ENCODE measurements at places on chromosomes 4 and X.

GRCh38 chr4:95660719-95661118 is 111.9 kb upstream of the UNC5C start:
- DNase-seq: no peak

DNA sequence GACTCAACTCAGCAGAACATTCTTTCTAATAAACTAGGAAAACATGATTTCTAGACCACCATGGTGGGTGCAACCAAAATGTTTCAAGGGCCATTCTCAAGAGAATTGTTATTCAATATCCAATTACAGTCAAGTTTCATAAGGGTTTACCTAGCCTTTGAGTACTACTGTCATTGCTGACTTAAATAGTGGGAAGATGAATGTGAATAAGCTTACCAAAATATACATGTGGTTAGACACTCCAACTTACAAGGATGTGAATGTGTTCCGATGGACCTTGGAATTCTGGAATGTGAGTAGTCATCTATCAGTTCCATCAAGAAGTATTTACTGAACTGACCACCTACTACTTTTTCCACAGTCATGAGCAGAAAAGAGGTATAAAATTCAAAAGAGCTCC is 16.9 kb downstream of the SH3RF1 start:
- DNase-seq: no peak

DNA sequence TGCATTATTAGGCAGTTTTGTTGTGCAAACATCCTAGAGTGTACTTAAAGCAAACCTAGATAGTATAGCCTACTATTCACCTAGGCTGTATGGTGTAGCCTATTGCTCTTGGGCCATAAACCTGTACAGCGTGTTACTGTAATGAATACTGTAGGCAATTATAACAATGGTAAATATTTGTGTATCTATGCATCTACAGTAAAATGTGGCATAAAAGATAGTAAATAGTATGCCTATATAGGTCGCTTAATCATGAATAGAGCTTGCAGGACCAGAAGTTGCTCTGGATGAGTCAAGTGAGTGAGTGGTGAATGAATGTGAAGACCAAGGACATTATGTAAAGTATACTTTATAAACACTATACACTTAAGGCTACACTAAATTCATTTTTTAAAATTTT is 16.6 kb downstream of the USO1 start:
- no peak for DNase-seq

GRCh38 chrX:94361241-94361640 is 687.2 kb downstream of the FAM133A start:
- DNase-seq: no peak

GRCh38 chr4:119671205-119671604 is 42.6 kb upstream of the PDE5A start:
- DNase-seq: no peak

GRCh38 chrX:139642241-139642927 is 65.6 kb downstream of the MCF2 start:
- no peak for DNase-seq

DNA sequence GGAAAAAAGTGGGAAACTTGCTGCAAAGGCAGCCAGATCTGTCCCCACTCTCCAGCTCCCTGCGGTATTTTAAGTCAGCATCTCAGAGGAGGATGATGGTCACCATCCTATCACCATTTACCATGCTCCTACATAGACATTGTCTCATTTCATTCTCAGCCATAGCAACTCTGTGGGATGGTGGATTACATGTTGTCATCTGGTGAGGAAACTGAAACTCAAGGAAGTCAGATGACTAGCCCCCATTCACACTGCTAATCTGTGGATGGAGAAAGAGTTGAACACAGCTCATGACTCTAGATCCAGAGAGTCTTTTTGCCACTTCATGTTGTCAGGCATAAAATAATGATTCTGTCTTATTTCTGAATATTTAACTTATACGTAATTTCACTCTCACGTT is 323.5 kb downstream of the PTTG2 start:
- DNase-seq: no peak

GRCh38 chr4:130395871-130396270 is 1299.9 kb downstream of the C4orf33 start:
- DNase-seq: no peak

GRCh38 chr4:124757126-124757525 is 44.6 kb upstream of the ANKRD50 start:
- no peak for DNase-seq

GRCh38 chr4:4330794-4331193 is 40.7 kb downstream of the ZBTB49 start:
- no peak for DNase-seq

- DNase-seq: no peak
Observed at GRCh38 chr4:47784222-47784621, 53.6 kb downstream of the CORIN start.

DNA sequence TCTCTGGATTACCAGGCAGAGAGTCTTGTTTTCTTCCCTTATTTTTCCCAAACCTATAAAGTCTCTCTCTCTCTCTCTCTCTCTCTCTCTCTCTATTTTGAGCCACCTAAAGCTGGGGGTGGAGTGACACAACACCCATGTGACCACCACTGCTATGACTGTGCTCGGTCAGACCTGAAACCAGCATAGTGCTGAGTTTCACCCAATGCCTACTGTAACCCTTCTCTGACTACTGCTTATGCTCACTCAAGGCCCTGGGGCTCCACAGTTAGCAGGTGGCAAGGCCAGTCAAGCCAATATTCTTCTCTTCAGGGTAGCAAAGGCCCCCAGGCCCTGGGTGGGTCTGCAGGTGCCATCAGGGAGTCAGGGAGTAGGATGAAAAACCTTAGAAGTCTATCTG is 114.7 kb upstream of the ARMCX2 start:
- DNase-seq: no peak

- no peak for DNase-seq
Observed at GRCh38 chrX:35785075-35785474, 13.1 kb upstream of the MAGEB16 start.

DNA sequence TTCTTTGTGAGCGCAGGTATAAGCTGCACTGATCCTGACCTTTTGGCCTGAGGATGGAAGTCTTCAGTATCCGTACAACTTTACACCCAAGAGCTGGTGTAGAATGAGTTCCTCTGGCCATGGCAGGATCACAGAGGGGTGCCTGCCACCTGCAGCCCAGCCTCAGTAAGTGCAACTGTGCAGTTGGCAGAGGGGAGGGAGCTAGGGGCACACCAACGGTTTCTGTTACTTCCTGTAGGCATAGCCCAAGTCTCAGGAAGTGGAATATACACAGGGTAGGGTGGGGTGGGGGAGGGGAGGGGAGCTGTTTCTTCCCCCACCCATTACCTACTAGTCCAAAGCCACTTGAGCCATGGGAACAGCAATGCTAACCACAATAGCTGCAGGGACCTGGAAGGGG is 85.4 kb upstream of the GBA3 start:
- DNase-seq: no peak

GRCh38 chr4:1236103-1236641 is 12.8 kb downstream of the CTBP1 start:
- no peak for DNase-seq

DNA sequence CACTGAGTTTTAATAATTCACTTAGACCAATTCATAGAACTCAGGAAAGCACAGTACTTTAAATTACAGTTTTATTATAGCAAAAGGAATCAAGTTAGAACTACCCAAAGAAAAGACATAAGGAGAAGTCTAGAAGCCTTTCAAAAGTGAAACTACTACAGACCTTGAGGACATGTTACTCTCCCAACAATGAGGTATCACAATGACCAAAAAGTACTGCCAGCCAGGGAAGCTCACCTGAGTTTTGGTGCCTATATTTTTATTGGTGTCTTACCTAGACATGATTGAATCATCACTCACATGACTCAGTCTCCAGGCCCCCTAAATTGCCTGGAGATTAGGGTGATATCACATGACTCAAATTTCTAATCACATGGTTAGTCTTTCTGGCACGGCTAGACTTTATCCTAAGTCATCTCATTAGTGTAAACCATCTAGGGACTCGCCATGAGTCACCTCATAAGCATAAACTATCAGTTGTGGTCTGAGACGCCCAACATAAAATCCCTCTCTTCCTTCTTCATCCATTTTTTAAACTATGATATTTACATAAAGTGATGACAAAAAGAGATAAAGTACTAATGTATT is 372.3 kb downstream of the TMA16 start:
- DNase-seq: no peak

GRCh38 chr4:158826882-158827281 is 58.1 kb downstream of the FNIP2 start:
- DNase-seq: no peak

DNA sequence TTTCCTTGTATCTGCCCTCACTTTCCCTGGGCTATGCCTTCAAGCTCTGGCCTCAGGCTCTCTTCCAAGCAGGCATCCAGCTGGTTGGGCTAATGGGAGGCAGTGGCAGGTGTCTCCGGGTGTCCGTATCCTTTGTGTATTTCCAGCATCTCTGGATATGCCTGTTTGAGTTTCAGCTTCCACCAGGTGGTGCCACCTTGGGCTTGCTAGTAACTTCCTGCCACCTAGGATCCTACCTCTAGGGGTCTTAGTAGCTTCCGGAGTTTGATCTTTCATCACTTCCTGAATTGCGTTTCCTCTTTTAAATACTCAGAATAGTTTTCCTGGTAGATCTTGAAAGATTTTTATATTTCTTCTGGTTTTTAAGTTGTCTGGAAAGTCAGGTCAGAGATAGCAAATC is 23.2 kb upstream of the ANOS1 start:
- no peak for DNase-seq

DNA sequence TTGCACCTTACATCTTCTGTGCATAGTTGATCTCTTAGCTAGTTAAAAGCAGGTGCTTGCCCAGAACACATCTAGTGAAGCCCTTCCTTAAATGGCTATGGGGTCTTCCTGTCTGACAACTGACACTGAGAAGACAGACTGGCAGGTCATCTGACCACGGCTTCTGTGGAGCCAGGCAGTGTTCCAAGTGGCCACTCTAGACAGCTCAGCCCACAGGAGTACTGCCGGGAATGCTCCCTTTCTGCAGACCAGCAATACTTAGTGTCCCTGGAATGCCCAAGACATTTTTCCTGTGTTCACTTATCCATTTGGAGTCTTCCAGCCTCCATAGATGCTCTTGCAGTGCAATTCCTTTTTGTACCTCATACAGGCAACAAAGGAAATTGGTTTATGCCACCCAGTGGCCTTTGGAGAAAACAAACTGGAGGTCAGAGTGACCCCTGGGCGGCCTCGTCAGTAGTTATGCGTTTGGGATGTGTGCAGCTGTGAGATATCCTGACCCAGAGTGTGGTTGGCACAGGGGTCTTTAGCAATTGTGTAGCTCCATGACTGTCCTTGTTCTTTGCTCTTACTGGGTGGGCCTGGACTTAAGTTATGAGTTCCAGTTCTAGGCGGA is 335.5 kb downstream of the ARHGAP10 start:
- DNase-seq: no peak

DNA sequence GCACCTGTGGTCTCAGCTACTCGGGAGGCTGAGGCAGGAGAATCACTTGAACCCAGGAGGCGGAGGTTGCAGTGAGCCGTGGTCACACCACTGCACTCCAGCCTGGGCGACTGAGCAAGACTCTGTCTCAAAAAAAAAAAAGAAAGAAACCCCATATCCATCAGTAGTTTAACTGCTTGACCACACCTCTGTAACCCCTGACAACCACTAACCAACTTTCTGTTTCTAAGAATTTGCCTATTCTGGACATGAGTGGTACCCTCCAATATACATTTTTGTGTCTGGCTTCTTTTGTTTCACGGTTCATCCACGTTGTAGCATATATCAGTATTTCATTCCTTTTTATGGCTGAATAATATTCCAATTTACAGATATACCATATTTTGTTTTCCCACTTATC is 9.1 kb downstream of the PPAT start:
- no peak for DNase-seq

DNA sequence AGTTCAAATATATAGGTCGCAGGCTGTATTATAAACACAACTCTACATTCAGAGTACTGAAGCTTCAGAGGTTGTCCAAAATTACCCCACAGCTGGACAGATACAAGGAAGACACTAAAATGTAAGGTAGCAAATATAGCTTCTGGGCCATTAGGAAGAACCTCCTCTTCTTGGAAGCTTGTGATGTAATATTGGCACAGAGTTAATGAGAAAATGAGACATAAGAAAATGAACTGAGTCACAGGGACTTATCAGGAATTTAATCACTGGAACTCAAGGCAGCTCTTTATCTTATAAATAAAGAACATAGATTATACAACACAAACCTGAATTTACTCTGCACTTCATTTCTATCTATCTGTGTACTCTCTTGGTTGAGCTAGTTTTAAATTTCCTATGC is 344.7 kb downstream of the PCDH10 start:
- no peak for DNase-seq

DNA sequence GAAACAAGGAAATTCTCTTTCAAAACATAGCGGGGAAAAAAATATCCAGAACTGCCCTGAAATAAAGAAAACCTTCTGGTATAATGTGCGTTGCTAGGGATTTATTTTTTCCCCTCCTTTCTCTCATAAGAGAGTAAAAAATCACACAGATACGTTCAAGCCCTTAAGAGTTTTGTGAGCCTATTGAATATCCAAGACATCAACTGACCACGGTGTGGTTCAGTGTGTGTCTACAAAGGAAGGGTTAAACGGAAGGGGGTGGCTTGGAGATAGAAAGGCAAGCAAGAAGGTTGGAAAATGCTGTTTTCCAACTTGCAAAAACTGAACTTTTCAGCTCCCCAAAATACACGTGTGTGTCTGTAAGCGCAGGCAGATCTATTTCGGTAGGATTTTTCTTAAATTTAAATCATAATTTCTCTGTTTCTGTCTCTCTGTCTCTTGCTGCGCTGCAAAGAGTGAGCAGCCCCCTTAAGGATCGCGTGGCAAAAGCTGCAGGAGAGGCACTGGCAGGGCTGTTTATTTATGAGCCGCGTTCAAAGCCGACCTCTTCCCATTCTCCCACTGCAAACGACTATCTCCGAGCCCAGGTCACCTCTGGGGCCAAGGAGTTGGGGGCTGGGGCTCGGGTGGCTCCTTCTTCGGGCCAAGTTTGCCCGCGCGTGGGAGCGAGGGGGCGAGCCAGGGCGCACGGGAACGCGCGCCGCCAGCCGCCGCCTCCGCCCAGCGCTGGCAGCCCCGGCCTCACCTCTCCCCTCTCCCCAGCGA is 492 bp upstream of the SLIT2 start:
- DNase-seq: no peak

- DNase-seq: no peak
Observed at GRCh38 chr4:173130687-173131086, 37.9 kb upstream of the GALNT7 start.

GRCh38 chr4:53629296-53629695 is 38.0 kb upstream of the LNX1 start:
- no peak for DNase-seq

GRCh38 chr4:25913851-25914669 is at the start of gene SMIM20:
SMIM20 (plus strand) TSS chr4:25914220; CDS start chr4:25914314, 94 bp downstream.
- DNase-seq: peak; percentile 81

GRCh38 chrX:47574076-47574546 is 8.1 kb upstream of the TIMP1 start:
- DNase-seq: no peak

DNA sequence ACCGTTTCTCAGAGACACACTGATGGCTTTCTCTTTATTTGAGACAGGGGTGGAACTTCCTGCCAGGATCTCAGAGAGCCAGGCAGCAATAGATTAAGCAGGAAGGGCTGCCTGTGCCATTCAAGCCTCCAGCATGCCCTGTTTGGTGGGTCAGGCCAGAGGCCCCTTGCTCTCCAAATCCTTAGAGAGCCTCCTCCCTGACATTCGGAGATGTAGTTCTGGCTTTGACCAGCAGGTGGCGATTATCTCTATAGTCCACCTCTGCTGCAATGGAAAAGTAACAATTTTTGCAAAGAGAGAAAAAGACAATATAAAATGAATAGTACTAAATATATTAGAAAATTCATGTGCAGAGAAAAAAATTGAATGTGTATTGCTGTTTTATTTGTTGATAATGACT is 93.9 kb downstream of the NXF2B start:
- peak; percentile 44 for DNase-seq

- DNase-seq: no peak
Observed at GRCh38 chr4:41009411-41009810, 204.9 kb downstream of the APBB2 start.

All from stimulated activated CD4-positive, alpha-beta T cell treated with anti-CD3 and anti-CD28 coated beads, Interleukin-1b, Interleukin-23, amount 100 ng/mL, for 1 hour (primary cell).